ENCODE measurements at places on chromosomes 1 and 21.

- H3K27me3 ChIP-seq = no peaks in the 10 kb centered on the region
- peaks cover 16% of the 10 kb centered on the region for H3K4me1 ChIP-seq
- DNase-seq = no peak
- no peak overlapping the region for H3K27ac ChIP-seq
- H3K4me3 ChIP-seq = no peak overlapping the region
Measured at GRCh38 chr1:79074975-79075374, 68.4 kb upstream of the ADGRL4 start.

- H3K27ac ChIP-seq = no peak overlapping the region
- no peaks in the 10 kb centered on the region for H3K36me3 ChIP-seq
- no peaks in the 10 kb centered on the region for H3K27me3 ChIP-seq
Measured at GRCh38 chr21:40696246-40696645, 150.7 kb downstream of the DSCAM start.

GRCh38 chr1:11569551-11569950 is 84.7 kb downstream of the FBXO2 start:
- DNase-seq = no peak
- H3K4me1 ChIP-seq = no peaks in the 10 kb centered on the region
- no peaks in the 10 kb centered on the region for H3K36me3 ChIP-seq
- no peak overlapping the region for H3K4me3 ChIP-seq

DNA sequence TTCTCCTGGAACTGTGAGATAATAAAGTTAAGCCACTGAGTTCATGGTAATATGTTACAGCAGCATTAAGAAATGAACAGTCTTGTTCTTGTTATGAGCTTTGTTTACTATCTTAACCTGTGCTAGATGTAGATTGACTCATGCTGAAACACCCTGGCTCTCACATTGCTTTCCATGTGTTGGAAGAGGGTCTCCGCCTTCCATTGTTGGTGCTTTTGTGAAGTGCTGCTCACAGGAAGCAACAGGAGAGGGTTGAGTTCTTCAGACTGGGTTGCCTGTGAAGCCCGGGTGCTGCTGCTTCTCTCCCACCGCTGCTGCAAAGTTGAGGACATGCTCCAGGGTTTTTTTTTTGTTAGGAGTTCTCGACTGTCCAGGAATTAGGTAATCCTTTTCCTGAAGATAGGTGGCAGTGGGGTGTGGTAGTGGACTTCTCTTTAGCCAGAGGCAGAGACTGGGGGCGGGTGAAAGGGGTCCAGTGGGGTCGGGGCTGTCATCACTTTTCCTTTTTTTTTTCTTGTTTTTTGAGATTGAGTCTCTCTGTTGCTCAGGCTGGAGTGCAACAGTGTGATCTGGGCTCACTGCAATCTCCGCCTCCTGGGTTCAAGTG is 28.7 kb upstream of the HMGN1 start:
- no peak overlapping the region for H3K4me3 ChIP-seq
- no peak overlapping the region for H3K27ac ChIP-seq
- no peaks in the 10 kb centered on the region for H3K36me3 ChIP-seq
- peaks cover 3% of the 10 kb centered on the region for H3K4me1 ChIP-seq
- H3K27me3 ChIP-seq = peaks cover 5% of the 10 kb centered on the region
- DNase-seq = no peak

- DNase-seq = no peak
- H3K27me3 ChIP-seq = no peaks in the 10 kb centered on the region
- H3K4me1 ChIP-seq = peaks cover 53% of the 10 kb centered on the region
- H3K36me3 ChIP-seq = no peaks in the 10 kb centered on the region
Measured at GRCh38 chr1:54461731-54462596, 55.8 kb upstream of the SSBP3 start.

DNA sequence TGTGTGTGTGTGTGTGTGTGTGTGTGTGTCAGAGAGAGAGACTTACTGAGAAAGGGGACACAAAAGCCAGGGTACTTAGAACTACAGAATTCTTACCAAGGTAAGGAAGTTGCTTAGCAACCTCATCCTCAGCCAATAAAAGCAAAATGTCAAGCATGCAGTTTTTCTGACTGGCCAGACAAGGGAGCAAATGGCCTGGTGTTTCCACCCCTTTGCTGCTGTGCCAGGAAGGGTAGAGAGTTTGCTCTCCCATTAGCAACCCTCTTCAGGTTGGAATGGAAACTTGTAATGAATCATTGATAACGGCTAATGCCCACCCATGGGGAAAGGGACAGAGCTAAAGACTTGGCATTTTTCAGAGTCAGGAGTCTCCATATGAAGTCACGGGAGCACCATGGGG is 10.6 kb downstream of the RXRG start:
- H3K4me3 ChIP-seq = no peak overlapping the region
- no peaks in the 10 kb centered on the region for H3K4me1 ChIP-seq
- H3K27ac ChIP-seq = no peak overlapping the region
- DNase-seq = no peak

- no peak overlapping the region for H3K4me3 ChIP-seq
- H3K4me1 ChIP-seq = no peaks in the 10 kb centered on the region
- H3K27ac ChIP-seq = no peak overlapping the region
- H3K27me3 ChIP-seq = peaks cover 54% of the 10 kb centered on the region
- no peaks in the 10 kb centered on the region for H3K36me3 ChIP-seq
Measured at GRCh38 chr21:37974081-37974480, 57.8 kb upstream of the KCNJ6 start.

DNA sequence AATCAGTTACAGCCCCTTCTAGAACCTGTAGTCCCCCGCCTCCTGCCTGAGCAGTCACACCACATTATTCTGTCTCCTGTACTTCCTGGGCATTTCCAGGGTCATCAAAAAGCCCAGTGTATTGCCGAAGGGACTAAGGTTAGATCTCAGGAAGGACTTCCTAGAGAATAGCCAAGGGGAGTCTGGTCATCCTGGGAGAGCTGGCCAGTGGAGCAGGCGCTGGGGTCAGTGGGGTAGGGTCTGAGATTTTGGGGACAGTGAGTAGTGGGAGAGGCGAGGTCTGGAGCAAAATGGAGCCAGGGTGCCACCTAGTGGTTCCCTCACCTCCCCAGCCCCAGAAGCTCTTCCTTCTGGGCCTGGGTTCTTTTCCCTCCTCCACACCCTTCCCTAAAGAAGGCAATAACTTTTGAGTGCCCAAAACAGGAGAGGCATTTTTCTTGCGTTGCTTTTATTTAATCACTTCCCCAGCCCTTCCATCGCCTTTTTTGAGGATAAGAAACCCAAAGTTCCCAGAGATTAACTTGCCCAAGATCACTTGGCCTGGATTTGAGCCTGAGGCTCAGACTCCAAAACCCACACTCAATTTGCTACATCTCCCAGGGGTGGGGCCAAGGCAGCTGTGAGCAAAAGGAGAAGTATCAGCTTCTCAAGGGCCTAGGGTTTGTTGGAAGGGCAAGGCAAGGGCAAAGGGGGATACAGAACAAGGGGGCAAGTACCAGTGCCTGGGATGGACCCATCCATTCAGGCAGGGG is 7.3 kb upstream of the PMVK start:
- peaks cover 37% of the 10 kb centered on the region for H3K4me1 ChIP-seq
- peak overlapping the region; percentile 21 for H3K27ac ChIP-seq
- H3K27me3 ChIP-seq = no peaks in the 10 kb centered on the region
- H3K36me3 ChIP-seq = no peaks in the 10 kb centered on the region
- peak; percentile 64 for DNase-seq

- H3K4me1 ChIP-seq = no peaks in the 10 kb centered on the region
- no peak overlapping the region for H3K4me3 ChIP-seq
- H3K27ac ChIP-seq = no peak overlapping the region
- DNase-seq = no peak
- no peaks in the 10 kb centered on the region for H3K27me3 ChIP-seq
Measured at GRCh38 chr1:119794230-119794875, 16.9 kb downstream of the REG4 start.

- no peak overlapping the region for H3K4me3 ChIP-seq
- no peak overlapping the region for H3K27ac ChIP-seq
- DNase-seq = no peak
- peaks cover 2% of the 10 kb centered on the region for H3K4me1 ChIP-seq
- H3K27me3 ChIP-seq = no peaks in the 10 kb centered on the region
- peaks cover 59% of the 10 kb centered on the region for H3K36me3 ChIP-seq
Measured at GRCh38 chr1:19889656-19890055, 7.5 kb downstream of the OTUD3 start.

DNA sequence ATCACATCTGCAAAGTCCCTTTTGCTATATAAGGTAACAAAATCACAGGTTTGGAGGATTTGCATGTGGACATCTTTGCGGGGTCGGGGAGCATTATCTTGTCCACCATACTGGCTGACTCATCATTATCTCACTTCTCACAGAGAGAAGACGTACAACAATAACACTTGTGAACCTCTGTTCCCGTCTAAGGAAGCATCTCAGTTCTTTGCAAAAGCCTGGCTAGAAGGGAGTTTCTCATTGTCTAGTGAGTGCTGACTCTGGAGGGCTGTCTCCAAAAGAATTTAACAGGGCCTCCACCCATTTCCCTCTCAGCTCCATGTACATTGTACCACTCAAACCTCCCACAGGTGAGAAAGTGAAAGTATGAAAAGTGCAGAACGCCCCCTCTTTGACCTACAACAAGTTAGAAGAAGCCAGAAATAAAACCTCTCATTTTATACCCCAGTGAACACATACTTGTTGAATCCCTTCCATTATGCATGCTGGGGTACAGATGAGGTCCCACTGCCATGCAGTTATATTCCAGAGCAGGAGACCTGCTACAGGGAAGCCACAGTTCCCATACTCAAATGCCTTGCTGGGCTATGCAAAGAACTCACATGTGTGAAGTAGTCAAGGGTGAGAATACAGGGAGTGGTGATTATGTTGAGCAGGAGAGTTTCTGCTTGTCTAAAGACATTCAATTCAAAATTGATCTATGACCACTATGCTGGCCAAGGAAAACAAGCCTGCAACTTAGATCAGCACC is 121.7 kb upstream of the PRDX6 start:
- H3K36me3 ChIP-seq = no peaks in the 10 kb centered on the region
- no peaks in the 10 kb centered on the region for H3K4me1 ChIP-seq
- no peaks in the 10 kb centered on the region for H3K27me3 ChIP-seq
- no peak overlapping the region for H3K27ac ChIP-seq
- no peak overlapping the region for H3K4me3 ChIP-seq

- no peak for DNase-seq
- no peak overlapping the region for H3K27ac ChIP-seq
- H3K4me1 ChIP-seq = no peaks in the 10 kb centered on the region
- no peaks in the 10 kb centered on the region for H3K36me3 ChIP-seq
- no peak overlapping the region for H3K4me3 ChIP-seq
Measured at GRCh38 chr21:38241029-38241740, 15.6 kb upstream of the KCNJ15 start.

GRCh38 chr1:202034683-202035462 is 24.5 kb downstream of the ELF3 start:
- DNase-seq = peak; percentile 93
- no peak overlapping the region for H3K27ac ChIP-seq
- no peaks in the 10 kb centered on the region for H3K27me3 ChIP-seq
- H3K4me3 ChIP-seq = no peak overlapping the region

DNA sequence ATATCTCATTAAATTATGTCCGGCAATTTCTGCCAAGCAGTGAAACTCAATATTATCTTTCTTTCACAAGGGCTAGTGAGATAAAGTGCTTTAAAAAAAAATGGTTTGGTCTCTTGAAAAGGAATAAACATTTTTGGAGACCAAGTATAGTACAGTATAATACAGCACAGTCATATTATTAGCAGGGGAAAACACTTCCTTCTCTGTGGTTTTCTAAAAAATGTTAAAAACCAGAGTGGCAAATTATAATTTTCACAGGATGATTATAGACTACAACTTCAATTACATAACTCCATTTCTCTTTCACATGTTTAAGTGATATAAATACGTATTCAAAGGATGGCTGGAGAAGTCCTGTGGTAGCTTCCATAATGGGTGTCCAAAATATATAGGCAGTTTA is 170.3 kb upstream of the DMRTA2 start:
- no peak for DNase-seq
- no peaks in the 10 kb centered on the region for H3K4me1 ChIP-seq
- no peaks in the 10 kb centered on the region for H3K27me3 ChIP-seq
- H3K4me3 ChIP-seq = no peak overlapping the region
- H3K36me3 ChIP-seq = no peaks in the 10 kb centered on the region

- DNase-seq = no peak
- H3K4me1 ChIP-seq = no peaks in the 10 kb centered on the region
- H3K27ac ChIP-seq = no peak overlapping the region
Measured at GRCh38 chr1:7587773-7588456, 183.2 kb upstream of the VAMP3 start.

GRCh38 chr1:156591432-156592157 is at the start of gene NAXE:
Gene NAXE (plus strand): TSS chr1:156591776. CDS start chr1:156591805, 29 bp downstream.
- peaks cover 4% of the 10 kb centered on the region for H3K4me1 ChIP-seq
- peaks cover 35% of the 10 kb centered on the region for H3K36me3 ChIP-seq
- H3K4me3 ChIP-seq = peak within 1 kb of the TSS; percentile 84
- H3K27ac ChIP-seq = peak within 1 kb of the TSS; percentile 88

DNA sequence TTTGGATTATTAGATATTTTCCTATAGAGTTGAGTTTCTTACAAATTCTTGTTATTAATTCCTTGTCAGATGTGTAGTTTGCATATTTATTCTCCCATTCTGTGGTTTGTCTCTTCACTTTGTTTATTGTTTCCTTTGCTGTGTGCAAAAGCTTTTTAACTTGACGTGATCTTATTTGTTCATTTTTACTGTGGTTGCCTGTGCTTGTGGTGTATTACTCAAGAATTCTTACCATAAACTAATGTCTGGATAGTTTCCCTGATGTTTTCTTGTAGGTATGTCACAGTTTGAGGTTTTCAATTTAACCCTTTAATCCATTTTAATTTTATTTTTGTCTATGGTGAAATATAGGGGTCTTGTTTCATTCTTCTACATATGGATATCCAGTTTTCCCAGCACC is 72.1 kb upstream of the LHX8 start:
- no peak overlapping the region for H3K27ac ChIP-seq
- no peaks in the 10 kb centered on the region for H3K36me3 ChIP-seq
- H3K4me1 ChIP-seq = no peaks in the 10 kb centered on the region
- DNase-seq = no peak
- no peak overlapping the region for H3K4me3 ChIP-seq
- no peaks in the 10 kb centered on the region for H3K27me3 ChIP-seq

DNA sequence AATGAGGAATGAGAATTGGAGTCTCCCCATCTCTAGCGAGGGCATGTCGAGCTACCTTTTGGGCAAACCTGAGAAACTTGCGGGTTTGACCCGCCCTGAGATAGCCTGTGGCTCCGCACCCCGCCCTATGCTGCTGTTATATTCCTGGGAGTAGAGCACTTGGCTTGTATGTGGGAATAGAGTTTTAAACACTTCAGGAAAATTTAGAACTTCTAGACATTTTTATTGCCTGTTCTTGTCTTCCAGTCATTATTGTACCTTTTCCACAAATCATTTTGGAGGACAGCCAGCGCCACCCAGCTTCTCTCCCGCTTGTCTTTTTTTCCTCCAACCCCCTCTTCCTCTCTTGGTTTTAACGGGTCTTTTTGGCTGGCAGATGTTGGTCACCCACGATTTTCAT is 738 bp downstream of the GNPAT start:
- peak overlapping the region; percentile 80 for H3K27ac ChIP-seq
- H3K36me3 ChIP-seq = peaks cover 21% of the 10 kb centered on the region
- peak; percentile 29 for DNase-seq
- H3K27me3 ChIP-seq = no peaks in the 10 kb centered on the region

- peak; percentile 74 for DNase-seq
- H3K27ac ChIP-seq = no peak overlapping the region
- no peak overlapping the region for H3K4me3 ChIP-seq
- H3K27me3 ChIP-seq = no peaks in the 10 kb centered on the region
Measured at GRCh38 chr1:14366091-14367018, 232.1 kb upstream of the KAZN start.
